ENCODE measurements at places on chromosomes 1 and 21. TPM values are rescaled to one million over a fixed set of nuclear protein-coding genes. Genes with fewer than 3 reads are reported as not detected.
A peak's percentile ranks its signal among the peaks of the same experiment; 100 is the strongest.

Gene C1orf141
- not detected for total RNA-seq

Gene NBPF26
- total RNA-seq, result 6.4 TPM

Gene SZRD1
- 106 TPM for total RNA-seq

DNA sequence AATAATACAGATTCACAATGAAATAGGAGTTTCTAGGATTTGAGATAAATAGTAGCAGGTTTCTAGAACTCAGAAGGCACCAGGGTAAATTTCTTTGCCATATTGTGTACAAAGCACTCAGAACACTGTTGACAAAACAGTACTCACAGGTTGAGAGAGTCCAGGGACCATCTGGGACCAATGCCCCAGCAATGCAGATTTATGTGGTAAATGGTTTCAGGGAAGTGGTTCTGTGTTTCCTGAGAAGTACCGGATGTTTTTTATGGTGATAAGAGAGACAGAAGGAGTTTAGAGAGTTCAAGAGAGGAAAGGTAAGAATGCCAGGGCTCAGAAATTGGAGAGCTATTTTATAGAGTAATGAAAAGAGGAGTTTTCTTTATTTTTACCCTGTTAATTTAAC lies 29.6 kb upstream of the DIPK1A start:
- no peaks in the 10 kb centered on the region for H3K27me3 ChIP-seq
- no peak overlapping the region for H3K4me3 ChIP-seq
- no peaks in the 10 kb centered on the region for H3K36me3 ChIP-seq
- H3K27ac ChIP-seq, result no peak overlapping the region
- DNase-seq, result no peak

Gene ACTN2
- 10.5 TPM for total RNA-seq

- no peak for DNase-seq
- no peak overlapping the region for H3K4me3 ChIP-seq
- peaks cover 3% of the 10 kb centered on the region for H3K4me1 ChIP-seq
- H3K27ac ChIP-seq, result no peak overlapping the region
Measured at GRCh38 chr21:45464309-45464708, 59.3 kb downstream of the COL18A1 start.

Gene SLC5A9
- 13.3 TPM for total RNA-seq

- no peaks in the 10 kb centered on the region for H3K36me3 ChIP-seq
- no peaks in the 10 kb centered on the region for H3K27me3 ChIP-seq
- H3K4me1 ChIP-seq, result no peaks in the 10 kb centered on the region
- no peak overlapping the region for H3K4me3 ChIP-seq
Measured at GRCh38 chr1:154802982-154803920, 66.8 kb downstream of the KCNN3 start.

Gene C1orf226
- total RNA-seq, result 0.85 TPM

Gene NDUFS2
- 107 TPM for total RNA-seq

- no peaks in the 10 kb centered on the region for H3K27me3 ChIP-seq
- H3K4me1 ChIP-seq, result peaks cover 4% of the 10 kb centered on the region
- H3K27ac ChIP-seq, result no peak overlapping the region
- peaks cover 68% of the 10 kb centered on the region for H3K36me3 ChIP-seq
- no peak for DNase-seq
Measured at GRCh38 chr1:15915991-15916390, 59.9 kb downstream of the ZBTB17 start.

DNA sequence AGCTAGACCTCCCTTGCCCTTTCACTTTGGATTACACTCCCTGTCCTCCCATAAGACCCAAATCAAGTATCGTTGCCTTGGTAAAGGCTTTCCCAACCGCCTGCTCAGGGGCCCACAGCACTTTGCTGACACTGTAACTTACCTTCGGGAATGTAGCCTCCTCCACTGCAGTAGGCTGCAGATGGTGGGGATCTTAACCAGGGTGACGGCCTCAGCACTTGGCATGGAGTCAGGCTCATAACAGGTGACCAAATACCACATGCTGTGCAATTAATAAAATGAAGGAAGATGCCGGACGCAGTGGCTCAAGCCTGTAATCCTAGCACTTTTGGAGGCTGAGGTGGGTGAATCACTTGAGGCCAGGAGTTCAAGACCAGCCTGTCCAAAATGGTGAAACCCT lies 88.7 kb upstream of the IRF2BP2 start:
- H3K36me3 ChIP-seq, result no peaks in the 10 kb centered on the region
- H3K27ac ChIP-seq, result no peak overlapping the region
- no peaks in the 10 kb centered on the region for H3K27me3 ChIP-seq
- DNase-seq, result no peak

- H3K36me3 ChIP-seq, result no peaks in the 10 kb centered on the region
- H3K27me3 ChIP-seq, result no peaks in the 10 kb centered on the region
- H3K27ac ChIP-seq, result no peak overlapping the region
- H3K4me3 ChIP-seq, result no peak overlapping the region
Measured at GRCh38 chr1:244869364-244869827, 5.1 kb upstream of the HNRNPU start.

- DNase-seq, result no peak
- H3K4me1 ChIP-seq, result no peaks in the 10 kb centered on the region
- H3K27ac ChIP-seq, result no peak overlapping the region
- H3K36me3 ChIP-seq, result no peaks in the 10 kb centered on the region
- H3K4me3 ChIP-seq, result no peak overlapping the region
Measured at GRCh38 chr1:180218806-180219765, 11.0 kb upstream of the LHX4 start.

GRCh38 chr1:98197356-98197755 lies 276.5 kb upstream of the DPYD start:
- DNase-seq, result no peak
- no peak overlapping the region for H3K27ac ChIP-seq
- no peaks in the 10 kb centered on the region for H3K27me3 ChIP-seq
- no peaks in the 10 kb centered on the region for H3K4me1 ChIP-seq
- no peaks in the 10 kb centered on the region for H3K36me3 ChIP-seq
- H3K4me3 ChIP-seq, result no peak overlapping the region

Gene BRINP3
- total RNA-seq, result 1.5 TPM

Gene LCE1C
- not detected for total RNA-seq

Gene SPATA46
- total RNA-seq, result not detected

Gene AKNAD1
- not detected for total RNA-seq

- H3K27me3 ChIP-seq, result no peaks in the 10 kb centered on the region
- H3K36me3 ChIP-seq, result no peaks in the 10 kb centered on the region
Measured at GRCh38 chr1:245768596-245768995, 613.8 kb downstream of the KIF26B start.

Gene KLHDC8A
- not detected for total RNA-seq

Gene SH2D5
- total RNA-seq, result not detected

GRCh38 chr1:231699784-231700183 lies 73.2 kb downstream of the DISC1 start:
- H3K4me3 ChIP-seq, result no peak overlapping the region
- no peak for DNase-seq
- no peak overlapping the region for H3K27ac ChIP-seq
- H3K27me3 ChIP-seq, result no peaks in the 10 kb centered on the region

GRCh38 chr1:36203554-36204346 lies 20.5 kb upstream of the THRAP3 start:
- no peaks in the 10 kb centered on the region for H3K27me3 ChIP-seq
- peak overlapping the region; percentile 16 for H3K4me3 ChIP-seq
- H3K36me3 ChIP-seq, result no peaks in the 10 kb centered on the region
- peak; percentile 78 for DNase-seq
- H3K4me1 ChIP-seq, result peaks cover 34% of the 10 kb centered on the region
- H3K27ac ChIP-seq, result peak overlapping the region; percentile 87

DNA sequence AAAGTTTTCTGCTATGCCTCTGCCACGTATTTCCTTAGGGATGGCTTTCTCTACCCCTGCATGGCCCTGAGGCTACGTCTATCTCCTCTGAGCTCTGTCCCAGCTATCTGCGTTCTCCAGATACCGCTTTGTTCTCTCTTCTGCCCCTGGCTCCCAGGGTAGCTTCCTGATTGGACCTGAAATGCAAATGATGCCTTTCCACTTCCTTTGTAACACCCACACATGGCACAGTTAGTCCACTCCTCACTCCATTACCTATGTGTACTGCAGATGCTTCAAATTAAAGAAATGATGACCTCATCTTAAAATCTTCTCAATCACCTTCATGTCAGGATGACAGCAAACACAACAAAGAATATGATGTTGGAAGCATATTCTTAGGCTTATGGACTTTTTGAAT lies 138.6 kb upstream of the POGK start:
- no peak for DNase-seq
- no peaks in the 10 kb centered on the region for H3K4me1 ChIP-seq
- H3K36me3 ChIP-seq, result no peaks in the 10 kb centered on the region
- no peak overlapping the region for H3K27ac ChIP-seq

DNA sequence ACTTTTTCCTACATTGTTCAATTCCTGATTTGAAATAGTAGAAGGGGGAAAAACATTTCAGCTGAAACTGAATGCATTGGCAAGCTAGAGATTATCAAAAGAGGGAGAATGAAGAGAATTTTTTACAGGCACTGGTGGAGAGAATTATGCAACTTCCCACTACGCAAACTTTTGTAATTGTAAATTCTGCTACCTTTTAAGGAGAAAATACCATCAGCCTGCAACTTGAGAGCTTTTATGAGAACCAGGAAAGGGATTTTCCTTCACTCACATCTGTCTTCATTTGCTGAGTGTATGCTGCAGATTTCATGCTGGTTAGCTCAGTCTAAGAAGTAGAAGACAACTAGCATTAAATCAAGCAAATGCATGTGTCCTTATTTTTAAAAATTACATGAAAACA lies 43.7 kb downstream of the ADAMTS1 start:
- H3K4me1 ChIP-seq, result peaks cover 15% of the 10 kb centered on the region
- DNase-seq, result no peak
- no peak overlapping the region for H3K4me3 ChIP-seq
- H3K27me3 ChIP-seq, result no peaks in the 10 kb centered on the region
- no peaks in the 10 kb centered on the region for H3K36me3 ChIP-seq
- H3K27ac ChIP-seq, result peak overlapping the region; percentile 84

DNA sequence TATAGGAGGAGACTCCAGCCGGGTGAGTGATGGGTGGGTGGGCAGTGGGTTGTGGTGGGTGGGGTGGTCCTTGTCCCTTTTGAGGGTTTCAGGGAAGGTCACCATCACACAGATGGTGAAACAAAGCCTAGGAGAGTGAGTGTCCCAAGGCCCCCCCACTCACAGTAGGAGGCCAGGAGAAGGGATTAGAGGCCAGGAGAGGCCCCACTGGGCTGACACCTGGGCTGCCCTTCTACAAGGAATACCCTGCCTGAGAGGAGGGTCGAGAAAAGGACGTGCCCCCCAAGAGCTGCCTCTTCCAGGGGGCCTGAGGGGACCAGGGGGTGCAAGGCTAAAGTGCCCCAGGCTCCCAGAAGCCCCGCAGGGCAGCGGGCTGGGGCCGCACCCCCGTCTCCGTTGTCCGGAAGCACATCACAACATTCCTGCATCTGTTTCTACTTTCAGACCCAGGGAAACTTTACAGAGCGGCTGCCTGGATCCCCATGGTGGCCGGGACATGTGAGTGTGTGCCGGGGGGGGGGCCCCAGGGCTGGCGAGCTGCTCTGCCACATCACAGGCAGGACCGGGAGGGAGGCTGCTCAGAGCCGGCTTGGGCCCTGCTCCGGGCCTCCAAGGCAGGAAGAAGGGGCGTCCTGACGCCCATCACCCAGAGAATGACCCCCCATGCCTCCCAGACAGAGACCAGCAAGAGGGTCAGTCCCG lies 68.2 kb downstream of the ARHGEF16 start:
- no peak for DNase-seq
- H3K27me3 ChIP-seq, result no peaks in the 10 kb centered on the region
- H3K4me1 ChIP-seq, result peaks cover 14% of the 10 kb centered on the region

Gene LY9
- 0.11 TPM for total RNA-seq

DNA sequence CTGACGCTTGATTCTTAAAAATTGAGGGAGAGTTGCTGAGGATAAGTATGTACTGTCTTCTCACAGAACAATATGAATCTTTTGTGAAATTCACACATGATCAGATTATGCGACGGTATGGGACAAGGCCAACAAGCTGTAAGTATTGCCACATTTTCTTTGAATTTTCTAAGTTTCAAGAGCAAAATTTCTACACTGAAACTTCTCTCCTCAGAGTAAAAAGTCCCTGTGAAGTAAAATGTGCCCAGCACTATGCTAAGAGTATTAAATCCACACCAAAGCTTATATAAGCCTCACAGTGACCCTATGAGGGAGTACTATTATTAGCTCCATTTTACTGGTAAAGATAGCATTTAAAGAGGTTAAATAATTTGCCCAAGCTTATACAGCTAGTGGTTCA lies 12.2 kb downstream of the AKIRIN1 start:
- no peak for DNase-seq
- no peaks in the 10 kb centered on the region for H3K4me1 ChIP-seq
- no peak overlapping the region for H3K27ac ChIP-seq

Gene RIMS3
- total RNA-seq, result 43.9 TPM

DNA sequence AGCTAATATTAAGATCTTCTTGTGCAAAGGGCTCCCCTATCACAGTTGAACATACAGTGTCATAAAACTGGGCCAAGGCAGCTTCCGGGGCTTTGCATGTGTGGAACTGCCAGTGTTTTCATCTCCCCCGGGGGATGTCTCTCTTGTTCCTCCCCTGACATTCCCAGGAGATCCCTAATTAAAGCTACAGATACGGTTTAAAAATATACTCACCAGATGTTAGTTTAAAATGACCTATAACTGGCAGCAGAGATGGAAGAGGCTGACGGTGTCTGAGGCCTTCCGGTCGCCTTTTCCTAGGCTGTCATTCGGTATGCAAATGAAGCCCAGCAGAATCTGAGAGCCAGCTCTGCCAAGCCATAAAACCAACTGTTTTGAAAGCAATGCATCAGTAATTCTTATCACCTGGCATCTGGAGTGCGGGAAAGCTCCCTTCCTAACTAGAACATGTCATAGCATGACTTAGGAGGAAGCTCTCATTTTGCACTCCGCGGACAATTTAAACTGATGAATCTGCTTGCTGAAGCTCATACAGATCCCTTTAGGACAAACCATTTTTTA lies 436.5 kb upstream of the VAMP3 start:
- H3K4me1 ChIP-seq, result no peaks in the 10 kb centered on the region
- H3K4me3 ChIP-seq, result no peak overlapping the region
- no peak for DNase-seq
- H3K27me3 ChIP-seq, result no peaks in the 10 kb centered on the region
- H3K27ac ChIP-seq, result no peak overlapping the region

DNA sequence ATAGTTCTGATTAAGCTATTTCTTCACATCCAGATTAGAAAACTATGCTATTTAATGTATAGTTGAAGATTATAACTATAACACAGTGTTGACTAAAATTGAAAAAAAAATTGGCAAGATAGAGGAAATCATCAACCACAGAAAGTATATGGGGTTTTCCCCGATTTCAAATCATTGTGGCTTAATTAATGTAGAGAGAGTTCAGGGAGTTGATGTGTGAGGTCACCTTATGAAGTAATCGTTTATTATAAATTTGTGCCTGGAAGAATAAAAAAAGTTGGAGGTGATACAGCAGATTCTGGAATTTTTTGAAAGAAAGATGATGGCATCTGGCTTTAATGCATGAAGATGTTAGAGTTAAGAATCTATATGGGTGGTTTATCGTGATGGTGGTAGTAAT lies 84.3 kb downstream of the PTGS2 start:
- H3K36me3 ChIP-seq, result no peaks in the 10 kb centered on the region
- no peaks in the 10 kb centered on the region for H3K27me3 ChIP-seq
- no peak for DNase-seq
- H3K4me1 ChIP-seq, result no peaks in the 10 kb centered on the region
- H3K27ac ChIP-seq, result no peak overlapping the region

Measured in ascending aorta (tissue), 2 donors.